A549 (cell line): ENCODE measurements at places on chromosomes 6 and 20.

GRCh38 chr20:51277961-51278360, 255.1 kb upstream of the KCNG1 start:
- no peak for DNase-seq

- DNase-seq, result no peak
Observed at GRCh38 chr6:110341067-110341466, 17.1 kb downstream of the METTL24 start.

DNA sequence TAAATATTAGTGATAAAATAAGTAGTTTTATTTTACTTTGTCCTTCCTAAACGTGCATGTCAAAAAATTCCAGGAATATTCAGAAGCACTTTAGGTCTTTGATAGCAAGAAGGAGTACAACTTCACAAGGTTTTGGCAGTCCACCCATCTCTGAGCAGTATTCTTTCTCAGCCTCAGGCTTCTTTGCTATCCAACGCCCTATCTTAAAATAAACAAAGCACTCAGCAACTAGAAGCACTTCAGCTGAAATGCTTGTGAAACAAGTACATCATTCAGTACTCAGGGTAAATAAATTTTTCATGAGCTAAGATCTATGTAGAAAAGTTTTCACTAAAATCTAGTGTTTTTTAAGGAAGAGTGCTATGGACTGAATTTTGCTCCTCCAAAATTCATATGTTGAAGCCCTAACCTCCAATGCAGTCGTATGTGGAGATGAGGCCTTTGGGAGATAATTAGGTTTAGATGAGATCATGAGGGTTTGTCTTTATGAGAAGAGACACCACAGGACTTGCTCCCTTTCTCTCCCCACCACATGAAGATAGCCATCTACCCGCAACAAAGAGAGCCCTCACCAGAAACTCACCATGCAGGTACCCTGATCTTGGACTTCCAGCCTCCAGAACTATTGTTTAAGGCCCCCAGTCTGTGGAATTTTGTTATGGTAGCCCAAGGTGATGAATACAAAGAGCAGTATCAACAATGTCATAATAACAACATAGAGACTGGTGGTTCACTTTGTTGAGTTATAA, 539.1 kb downstream of the TFAP2A start:
- no peak for DNase-seq

DNA sequence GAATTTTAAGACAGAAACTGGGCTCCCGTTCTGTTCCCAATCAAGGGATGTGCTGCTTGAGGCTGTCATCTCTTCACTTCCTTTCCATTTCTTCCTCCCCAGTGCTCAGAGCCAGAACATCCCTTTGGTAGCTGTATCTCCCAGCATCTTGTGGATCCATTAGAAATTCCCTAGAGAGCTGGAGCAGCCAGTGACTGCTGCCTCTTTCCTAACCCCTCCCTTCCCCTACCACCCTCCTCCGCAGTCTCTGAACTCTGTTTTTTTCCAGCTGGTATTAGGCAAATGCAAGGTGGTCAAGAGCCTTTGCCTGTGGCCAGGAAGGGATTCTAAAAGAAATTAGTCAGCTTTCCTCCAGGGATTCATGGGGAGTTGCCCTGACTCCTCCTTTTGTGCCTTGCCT, 208.0 kb downstream of the EYA2 start:
- no peak for DNase-seq

- DNase-seq, result peak; percentile 68
Observed at GRCh38 chr6:75602246-75603105, 796 bp downstream of the SENP6 start.
